Activated CD8-positive, alpha-beta memory T cell treated with anti-CD3 and anti-CD28 coated beads for 24 hours (primary cell): ENCODE measurements at places on chromosomes 7 and 10.

DNA sequence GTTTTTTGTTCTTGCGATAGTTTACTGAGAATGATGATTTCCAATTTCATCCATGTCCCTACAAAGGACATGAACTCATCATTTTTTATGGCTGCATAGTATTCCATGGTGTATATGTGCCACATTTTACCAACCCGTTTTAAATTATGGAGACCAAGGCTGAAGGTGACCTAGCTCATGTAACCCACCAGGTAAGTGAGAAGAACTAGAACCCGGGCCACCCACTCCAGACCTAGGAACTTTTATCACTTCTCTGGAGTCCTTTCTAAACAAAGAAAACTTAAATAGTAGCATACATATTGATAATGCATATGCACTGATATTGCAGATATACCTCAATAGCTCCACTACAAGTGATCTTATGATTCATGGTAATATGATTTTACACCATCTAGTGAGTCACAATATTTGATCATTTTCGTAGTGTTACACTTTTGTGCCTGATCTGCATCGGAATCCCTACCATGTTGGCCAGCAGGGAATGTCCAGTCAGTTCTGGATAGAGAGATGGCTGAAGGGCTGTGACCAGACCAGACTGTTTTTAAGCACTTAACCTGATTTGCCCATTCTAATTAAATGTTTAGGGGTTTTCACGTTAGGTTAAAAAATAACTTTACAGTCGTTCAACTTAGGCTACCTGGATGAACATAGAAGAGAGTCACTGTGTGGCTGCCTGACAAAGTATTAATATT, 15.2 kb downstream of the CUZD1 start:
- no peak for DNase-seq

DNA sequence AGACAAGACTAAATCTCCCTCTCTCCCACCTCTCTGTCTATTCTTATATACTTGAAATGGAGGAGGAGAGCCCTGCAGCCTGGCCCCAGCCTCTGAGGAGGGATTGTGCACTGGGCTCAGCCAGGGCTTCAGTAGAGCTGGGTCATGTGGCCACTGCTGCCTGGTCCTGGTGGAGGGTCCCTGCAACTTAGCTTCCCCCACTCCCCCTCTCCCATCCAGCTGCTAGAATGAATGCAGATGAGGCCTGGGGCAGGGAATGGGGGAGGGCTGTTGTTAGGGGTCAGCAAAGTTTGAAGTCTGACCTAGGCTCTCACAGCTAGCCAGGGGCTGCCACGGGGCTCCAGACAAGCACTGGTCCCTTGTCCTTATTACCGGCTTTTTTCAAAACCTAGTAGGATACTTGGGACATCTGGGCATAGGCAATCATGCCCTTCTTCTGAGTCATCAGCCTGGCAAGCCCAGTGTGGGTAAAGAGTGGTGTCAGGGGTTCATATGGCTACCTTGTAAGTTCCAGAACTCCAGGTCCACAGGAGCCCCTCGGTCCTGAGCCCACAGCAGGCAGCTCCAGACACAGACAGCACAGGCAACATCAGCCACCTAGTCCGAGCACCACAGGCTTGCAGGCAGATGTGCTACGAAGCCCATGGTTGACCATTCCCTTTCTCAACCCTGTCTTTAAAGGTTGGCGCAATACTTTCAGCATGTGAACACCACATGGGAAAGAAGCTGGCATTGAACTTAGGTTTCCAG, 12.8 kb upstream of the CXCL12 start:
- no peak for DNase-seq

- no peak for DNase-seq
These were observed 162.6 kb downstream of the UBE2H start for GRCh38 chr7:129790136-129790535.

GRCh38 chr10:82438277-82438676, 563.3 kb downstream of the NRG3 start:
- no peak for DNase-seq

DNA sequence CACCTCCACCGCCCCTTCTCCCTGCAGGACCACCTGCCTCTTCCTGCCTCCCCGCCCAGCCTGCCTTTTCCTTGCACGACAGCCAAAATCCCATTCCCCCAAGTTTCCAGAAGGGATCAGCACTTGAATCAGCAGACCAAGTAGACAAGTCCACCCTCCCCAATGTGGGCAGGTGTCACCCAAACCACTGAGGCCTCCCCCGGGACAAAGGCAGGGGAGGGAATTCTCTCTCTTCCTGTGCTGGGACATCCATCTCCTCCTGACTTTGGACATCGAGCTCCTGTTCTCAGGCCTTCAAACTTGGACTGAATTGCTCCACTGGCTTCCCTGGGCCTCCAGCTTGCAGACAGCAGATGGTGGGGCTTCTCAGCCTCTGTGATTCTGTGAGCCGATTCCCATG, 21.6 kb upstream of the PSMG3 start:
- no peak for DNase-seq
